ENCODE measurements at places on chromosomes 2 and 18.

DNA sequence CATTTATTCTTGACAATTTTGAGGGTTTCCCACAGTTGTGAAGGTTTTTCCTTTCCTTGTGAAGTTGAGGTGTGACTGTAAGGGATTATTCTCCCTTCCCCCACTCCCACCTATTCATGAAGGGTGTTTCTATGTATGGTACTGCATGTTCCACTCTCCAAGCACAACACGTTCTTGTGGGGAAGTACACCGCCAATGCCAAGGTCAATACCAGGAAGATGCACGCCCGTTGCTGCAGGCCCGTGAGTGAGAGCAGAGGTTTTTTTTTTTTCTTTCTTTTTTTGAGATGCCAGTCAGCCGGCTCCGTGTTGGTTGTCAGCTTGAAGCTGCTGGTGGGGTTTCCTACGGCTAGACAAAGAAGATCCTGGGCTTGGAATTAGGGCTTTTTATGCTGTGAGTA lies 38.6 kb upstream of the EPHA4 start:
- no peak for DNase-seq

DNA sequence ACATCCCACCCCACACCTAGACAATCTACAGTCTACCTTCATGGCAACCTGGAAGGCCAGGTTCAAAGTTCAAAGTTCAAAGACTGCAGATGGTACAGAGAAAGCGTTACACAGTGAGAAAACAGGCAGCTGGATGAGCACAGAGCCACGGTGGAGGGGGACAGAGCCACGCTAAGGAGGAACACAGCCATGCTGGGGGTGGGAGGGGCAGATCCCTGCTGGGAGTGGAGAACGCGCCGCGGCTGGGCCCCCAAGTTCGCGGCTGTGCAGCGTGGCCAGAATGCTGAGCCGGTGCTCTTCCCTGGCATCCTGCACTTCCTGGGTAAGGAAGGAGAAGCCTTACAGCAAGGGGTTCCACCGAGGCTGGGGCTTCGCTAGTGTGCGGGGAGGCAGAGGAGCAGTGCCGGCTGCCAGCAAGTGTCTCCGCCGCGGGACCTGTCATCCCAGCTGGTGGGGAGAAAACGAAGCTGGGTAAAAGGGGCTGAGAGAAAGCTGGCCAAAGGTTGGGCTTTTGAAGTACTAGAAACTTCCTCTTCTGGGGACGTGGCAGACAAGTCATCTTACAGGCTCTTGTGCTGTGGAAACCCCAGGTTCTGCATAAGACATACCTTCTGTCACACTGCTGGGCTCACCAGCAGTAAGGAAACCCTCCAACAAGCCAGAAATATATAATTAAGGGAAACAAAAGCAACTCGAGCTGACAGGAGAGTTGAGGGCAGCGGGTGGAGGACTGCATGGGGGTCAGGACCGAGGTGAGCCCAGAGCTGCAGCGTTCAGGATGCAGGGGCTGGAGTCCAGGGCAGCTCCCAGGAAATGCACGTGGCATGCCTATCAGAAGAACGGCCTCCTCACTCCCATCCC lies 115.5 kb downstream of the HDAC4 start:
- no peak for DNase-seq

DNA sequence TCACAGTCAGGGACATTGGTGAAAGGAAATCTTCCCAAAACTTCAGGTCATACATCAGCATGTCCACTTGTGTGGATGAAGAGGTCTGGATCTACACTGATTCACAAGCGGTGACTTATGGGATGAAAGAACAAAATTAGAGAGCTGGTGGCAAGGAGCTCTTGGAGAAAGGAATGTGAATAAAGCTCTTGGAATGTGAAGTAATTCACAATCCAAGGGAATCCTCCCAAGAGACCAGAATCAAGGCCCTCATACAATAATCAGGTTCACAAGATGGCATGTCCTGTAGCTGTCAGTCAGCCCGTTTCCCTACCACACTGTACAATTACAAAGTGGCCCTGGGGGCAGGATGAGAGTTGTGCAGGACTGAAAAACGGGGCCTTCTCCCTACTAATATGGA lies 96.2 kb downstream of the MRPS9 start:
- no peak for DNase-seq

DNA sequence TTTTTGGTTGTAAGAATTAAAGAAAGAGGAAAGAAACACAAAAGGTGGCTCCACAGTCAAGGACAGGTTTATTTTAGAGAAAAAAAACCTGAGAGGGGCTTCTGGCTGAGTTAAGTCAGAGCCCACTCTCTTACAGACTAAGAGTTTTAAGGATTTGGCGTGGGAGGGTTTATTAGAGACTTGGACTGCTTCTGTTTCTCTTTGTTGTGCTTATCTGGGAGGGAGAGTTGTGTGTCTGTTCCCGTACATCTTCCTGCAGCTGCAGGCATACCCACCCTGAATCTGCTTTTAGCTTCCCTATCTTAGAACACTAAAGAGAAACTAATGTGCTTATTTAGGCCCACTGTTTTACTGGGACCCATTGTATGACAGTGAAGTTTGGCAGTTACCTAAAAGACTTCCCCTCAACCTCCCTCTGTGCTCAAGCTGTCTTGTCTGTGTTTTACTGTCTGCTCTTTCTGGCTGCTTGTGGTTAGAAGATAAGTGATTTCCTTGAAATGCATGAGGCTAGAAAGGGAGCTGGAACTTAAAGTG lies 2.7 kb downstream of the RSAD2 start:
- no peak for DNase-seq

DNA sequence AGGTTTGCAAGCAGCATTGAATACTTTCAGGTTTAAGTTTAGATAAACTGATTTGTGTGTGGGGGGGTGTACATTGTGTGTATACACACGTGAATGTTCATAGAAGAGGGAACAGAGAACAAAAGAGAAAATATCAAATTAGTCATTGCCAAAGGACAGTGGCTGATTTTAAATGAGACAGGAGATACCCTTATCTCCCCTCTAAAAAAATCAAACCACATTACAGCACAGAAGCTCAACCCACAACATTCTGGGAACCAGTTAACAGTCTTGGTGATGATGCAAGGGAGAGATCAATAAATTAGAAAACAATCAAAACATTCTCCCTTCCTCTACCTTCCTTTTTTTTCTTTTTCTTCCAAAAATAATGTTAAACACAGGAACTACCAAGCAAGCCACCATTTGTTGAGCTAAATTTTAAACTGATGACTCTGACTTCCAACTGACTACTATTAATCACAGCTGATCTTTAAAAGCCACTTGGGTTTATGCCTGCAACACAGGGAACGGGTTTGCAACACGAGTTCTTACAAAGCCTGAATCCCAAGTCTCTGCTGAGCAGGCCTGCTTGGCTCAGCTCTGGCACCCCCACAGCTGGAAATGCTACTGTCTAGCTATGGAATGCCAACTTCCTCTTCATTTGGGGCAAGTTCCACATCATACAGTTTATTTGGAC lies 119.2 kb upstream of the ACVR1C start:
- DNase-seq: no peak

All from stimulated activated CD4-positive, alpha-beta T cell treated with anti-CD3 and anti-CD28 coated beads, TNF-alpha, amount 100 ng/mL, for 1 hour (primary cell).